Stimulated activated CD4-positive, alpha-beta T cell treated with anti-CD3 and anti-CD28 coated beads, Interleukin-1b, Interleukin-23, amount 100 ng/mL, for 1 hour (primary cell): ENCODE measurements at places on chromosomes 6 and 20.

DNA sequence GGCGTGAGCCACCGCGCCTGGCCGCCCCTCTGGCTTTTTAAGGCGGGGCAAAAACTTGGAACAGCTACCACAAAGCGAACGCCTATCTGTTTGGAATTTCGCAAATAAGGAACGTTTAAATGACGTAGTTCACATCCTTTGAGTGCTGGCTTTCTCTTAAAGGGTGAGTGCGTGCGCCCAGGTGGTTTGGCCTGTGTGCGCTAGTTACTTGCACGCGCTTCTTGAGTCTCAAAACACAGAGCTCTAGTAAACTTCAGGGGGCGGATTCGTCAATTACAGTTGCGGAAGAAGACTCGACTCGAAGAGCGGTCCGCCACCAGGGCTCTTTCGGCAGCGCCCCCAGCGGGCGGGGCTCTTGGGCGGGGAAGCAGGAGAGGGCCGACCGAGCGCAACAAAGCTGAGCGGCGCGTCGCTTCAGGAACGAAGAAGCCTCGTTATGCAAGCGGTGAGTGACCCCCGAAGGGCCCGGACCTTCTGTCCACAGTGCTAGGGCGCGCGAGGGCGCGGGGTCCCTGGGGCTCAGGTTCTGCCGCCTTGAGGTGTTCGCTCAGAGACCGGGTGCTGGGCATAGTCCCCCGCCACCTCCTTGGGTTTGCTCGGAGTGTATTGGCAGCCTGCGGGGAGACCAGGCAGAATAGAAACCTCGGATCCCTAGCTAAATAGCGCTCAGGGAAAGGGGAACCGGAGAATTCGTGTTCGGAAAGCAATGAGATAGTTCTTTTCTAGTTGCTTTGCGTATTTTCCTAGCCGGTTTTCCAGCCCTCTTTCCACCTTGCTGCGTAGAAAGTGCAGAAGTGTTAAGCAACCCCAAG, at the start of gene SYCP2L:
TSS of gene SYCP2L (plus strand) at position 362 of the 812 bp plus-strand sequence. CDS start at position 437, 75 bp downstream.
- DNase-seq = no peak

DNA sequence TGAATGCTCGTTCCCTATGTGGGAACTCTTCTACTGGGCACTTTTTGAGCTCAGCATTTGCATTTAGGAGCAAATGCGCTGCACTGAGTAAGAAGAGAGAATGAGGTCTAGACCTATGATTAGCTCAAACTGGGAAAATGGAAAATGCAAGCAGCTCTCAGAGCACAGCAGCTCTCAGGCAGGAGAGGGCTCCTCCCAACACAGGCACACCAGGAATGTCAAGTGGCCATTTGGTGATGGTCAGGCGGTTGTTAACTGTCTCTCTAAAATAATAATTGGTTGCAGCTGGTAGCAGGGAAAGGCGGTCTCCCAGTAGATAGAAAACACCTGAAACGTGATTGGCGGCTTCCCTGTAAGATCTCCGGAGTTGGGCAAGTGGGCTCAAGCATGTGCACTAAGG, 162.0 kb upstream of the ECI2 start:
- DNase-seq = no peak

DNA sequence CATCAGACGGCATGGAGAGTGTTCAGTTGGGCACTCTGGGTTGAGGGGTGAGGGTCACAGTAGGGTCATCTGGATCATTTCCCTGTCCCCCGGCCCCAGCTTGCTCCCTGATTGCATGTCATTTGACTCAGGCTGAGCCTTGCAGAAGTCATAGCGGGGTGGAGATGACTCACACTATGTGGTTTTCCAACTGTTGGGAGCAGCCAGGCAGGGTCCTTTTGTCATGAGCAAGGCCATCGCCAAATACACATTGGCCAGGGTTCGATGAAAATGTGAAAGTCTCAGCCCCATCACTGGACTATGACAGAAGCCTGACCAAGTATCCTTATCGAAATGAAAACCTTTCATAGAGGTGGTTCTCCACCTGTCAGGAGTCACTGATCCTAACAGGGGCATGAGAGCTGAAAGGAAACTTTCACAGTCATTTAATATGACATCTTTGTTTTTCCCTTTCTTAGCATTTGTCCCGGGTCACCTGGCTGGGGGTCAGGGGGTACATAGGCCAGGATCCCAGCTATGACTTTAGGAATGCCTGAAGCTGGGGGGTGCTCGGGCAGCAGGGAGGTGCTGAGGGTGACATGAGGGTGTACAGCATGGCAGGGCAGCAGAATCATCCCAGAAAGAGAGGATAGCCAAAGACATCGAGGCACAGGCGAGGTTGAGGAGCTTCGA, 70.2 kb upstream of the CD93 start:
- DNase-seq = no peak

DNA sequence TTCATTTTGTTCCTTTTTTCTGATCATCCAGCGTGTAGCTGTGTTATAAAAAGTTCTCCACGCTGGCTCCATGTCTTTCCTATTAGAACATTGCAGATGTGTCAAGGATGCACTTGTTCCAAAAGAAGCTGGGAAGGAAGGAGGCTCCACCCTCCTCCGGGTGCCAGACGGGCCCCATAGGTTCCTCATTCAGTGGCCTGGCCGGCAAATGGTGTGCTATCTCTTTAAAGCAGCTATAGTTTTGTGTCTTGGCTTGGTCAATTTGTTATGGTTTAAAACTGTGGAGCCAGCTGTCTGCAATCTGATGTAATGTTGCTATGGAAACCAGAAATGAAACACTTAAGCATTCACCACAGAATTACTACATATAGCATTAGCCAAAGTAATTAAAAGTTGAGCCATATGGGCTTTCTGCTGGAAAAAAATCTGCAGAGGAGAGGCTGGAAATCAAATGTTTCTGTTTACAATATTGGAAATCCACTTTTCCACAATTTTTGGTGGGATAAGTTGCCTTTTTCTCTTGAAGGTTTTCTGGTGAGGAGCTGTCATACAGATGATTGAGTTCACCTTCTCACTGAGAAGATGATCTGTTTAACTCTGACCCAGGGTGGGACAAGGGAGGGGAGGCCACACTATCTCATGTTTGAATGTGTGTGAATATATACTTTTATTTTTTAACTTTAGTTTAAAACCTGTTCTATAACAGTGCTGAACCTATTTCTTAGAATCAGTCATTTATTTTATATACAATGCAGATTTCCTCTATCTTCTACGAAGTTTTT, 167.4 kb downstream of the SASH1 start:
- DNase-seq = no peak
